IPS-NIHi11 (cell line): ENCODE measurements at places on chromosomes 5 and 9.

DNA sequence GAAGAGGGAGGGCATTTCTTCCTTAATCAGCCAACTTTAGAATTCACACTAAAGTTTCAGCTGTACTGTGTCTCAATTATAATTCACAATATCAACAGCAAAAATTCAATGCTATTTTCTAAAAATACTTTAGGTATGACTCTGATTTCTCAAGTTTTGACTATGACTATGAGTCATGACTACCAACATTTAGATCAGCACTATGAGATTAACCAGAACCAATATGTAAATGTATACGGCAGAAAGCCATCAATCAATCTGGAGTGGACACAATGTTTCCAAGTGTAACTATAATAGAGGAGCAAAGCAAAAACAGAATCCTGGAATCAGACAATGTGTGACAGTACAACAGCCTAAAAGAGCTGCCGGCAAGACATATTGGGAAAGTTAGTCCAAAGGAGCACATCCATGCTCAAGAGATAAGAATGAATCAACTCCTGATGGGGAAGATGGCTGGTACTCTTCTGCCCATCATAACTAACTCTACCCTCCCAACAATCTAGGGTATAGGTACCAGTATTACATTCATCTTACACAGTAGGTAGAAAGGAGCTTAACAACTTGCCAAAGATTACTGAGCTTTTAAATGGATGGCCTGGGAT is 294.4 kb downstream of the SEMA5A start:
- no peak for DNase-seq

DNA sequence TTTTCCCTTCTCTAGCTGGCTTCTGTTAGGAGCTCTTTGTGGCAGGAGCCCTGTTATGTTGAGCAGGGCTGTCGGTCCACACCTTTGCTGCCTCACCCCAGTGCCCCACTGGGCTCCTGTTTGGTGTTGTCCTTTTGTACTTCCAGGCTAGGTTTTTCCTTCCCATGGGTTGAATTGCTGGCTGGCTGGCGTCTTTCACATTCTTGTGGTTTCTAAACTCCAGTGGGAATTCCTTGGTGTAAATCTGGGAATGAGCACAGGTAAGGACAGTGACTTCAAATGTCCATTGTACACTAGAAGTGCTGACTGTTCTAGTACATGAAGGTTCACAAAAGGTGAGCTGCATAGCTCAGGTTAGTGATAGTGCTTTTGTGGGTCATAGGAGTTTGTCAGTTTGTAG is 30.4 kb downstream of the RASGRF2 start:
- DNase-seq: no peak

DNA sequence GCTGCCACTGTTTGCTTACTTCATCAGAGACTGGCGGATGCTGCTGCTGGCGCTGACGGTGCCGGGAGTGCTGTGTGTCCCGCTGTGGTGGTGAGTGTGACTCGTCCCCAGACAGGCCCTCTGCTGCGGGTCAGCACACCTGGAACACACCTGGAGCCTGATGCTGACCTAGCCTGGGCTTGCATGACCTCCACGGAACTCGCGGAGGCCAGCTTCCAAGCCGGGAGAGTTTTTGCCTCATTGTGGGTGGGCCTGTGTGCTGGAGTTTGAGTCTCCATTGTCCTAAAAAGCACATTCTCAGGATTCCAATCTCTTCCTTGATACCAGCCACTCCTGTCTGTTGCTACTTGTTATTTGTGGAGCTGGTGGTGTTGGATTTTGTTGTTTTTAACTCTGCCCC is 28.1 kb downstream of the SLC22A4 start:
- DNase-seq: peak; percentile 63

- DNase-seq: no peak
These were observed 24.9 kb upstream of the SMU1 start for GRCh38 chr9:33101104-33101951.

DNA sequence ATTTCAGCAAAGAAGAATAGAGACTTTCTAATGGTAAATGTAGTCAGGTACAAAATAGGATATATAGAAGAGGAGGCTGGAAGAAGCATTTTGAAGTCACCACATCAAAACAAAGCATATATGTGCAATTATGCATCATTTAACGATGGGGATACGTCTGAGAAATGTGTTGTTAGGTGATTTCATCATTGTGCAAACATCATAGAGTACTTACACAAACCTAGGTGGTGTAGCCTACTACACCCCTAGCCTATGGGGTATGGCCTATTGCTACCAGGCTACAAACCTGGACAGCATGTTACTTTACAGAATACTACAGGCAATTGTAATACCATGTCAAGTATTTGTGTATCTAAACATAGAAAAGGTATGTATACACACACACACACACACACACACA is 28.4 kb downstream of the ELP1 start:
- DNase-seq: no peak

DNA sequence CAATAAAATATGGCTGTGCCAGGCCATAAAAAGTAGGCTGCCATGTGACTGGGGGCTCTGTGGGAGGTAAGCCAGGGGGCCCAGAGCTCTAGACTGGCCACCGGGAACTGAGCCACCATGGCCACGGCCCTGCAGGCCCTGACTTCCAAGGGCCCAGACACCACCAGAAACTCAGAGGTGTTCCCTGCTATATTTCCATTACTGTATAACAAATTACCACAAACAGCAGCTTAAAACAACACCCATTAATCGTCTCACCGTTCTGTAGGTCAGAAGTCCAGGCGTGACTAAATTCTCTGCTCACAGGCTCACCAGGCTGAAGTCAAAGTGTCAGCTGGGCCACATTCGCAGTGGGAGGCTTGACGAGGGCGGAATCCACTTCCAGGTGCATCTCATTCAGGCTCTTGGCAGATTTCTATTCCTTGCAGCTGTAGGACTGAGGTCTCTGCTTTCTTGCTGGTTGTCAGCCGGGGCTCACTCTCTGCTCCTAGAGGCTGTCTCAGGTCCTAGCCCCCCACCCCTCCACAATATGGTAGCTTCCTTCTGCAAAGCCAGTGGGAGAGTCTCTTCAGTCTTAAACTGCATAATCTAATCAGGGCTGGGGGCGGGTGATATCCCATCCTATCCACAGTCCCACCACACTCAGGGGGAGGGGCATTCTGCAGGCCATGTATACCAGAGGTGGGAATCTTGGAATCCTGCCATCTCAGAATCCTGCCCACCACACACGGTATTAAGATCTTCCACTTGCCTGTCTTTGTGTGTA is 125.4 kb downstream of the C5orf15 start:
- DNase-seq: no peak

GRCh38 chr5:167440846-167441245 is 850.6 kb upstream of the WWC1 start:
- DNase-seq: no peak

GRCh38 chr9:98978231-98978681 is 34.5 kb downstream of the COL15A1 start:
- peak; percentile 49 for DNase-seq

- DNase-seq: no peak
These were observed 7.5 kb upstream of the REEP5 start for GRCh38 chr5:112929336-112930081.

DNA sequence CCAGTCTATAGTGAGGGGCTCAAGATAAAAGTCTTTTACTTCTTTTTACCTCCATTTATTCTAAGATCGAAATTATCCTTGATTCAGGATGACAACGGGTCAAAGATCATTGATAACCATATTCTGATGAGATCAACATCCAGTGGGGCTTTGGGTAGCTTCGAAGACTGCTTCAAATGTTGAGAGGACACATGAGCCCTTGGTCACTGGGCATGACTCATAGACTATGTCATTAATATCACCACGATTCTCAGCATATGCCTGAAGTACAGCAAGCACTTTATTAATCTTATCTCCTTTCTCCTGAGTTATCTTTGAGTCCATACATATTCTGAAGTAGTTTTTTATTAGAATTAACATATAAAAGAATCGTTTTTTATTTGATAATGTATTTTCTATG is 117.1 kb upstream of the DAB2 start:
- no peak for DNase-seq

- no peak for DNase-seq
These were observed 162.1 kb downstream of the EPB41L4A start for GRCh38 chr5:112257005-112257404.

- DNase-seq: no peak
These were observed 68.7 kb downstream of the MARCHF3 start for GRCh38 chr5:126961702-126962101.

GRCh38 chr9:124654431-124654830 is 116.7 kb downstream of the NR6A1 start:
- no peak for DNase-seq

DNA sequence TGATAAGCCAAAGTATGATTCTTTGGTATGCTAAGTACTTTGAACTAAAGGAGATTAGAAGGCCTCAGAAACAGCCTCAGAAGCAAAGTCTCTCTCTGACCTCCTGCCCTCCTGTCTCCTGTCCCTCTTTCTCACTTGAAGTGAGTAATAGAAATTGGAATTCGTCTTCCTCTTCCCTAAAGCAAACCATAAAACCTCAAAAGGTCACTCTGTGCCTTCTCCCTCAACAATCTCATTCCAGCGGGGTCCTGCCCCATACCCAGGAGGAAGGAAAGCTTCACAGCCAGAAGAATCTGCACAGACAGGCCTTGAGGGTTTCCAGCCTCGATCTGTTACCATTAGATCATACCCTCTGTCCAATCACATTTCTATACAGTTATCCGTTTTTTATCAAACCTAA is 87.8 kb downstream of the HAPLN1 start:
- no peak for DNase-seq

DNA sequence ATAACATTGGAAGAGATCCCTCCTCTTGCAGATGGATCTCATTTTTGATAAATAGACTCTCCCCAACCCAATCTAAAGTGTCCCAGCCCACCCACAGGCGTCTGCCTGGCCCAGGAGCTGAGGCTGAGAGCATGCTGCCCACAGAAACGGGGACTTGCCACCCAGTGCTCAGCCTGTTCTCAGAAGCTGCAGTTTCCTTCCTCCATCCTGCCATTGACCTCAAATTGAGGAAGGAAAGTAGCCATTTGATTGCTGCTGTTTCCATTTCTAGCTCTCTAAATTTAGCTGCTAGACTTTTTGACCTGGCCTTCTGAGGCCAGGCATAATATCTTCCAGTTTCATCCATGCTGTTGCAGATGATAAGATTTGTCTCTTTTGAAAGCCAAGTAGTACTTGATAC is 31.1 kb upstream of the FRMD3 start:
- DNase-seq: no peak

DNA sequence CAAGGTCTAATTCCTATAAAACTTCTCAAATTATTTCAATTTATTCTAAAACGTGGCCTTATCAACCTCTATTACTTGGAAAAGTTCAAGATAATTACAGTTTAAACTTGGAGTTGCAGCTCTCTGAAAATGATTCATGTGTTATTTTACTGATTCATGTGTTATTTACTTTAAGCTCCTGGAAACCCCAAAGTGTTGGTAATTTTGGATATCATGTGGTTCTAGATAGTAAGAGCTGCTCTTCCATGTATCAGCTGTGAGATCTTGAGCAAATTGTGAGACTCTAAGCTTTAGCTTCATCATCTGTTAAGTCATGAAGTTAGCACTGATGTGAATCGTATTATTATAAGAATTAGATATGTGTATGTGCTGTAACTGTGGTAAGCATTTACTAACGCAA is 749.2 kb downstream of the TLE4 start:
- no peak for DNase-seq

DNA sequence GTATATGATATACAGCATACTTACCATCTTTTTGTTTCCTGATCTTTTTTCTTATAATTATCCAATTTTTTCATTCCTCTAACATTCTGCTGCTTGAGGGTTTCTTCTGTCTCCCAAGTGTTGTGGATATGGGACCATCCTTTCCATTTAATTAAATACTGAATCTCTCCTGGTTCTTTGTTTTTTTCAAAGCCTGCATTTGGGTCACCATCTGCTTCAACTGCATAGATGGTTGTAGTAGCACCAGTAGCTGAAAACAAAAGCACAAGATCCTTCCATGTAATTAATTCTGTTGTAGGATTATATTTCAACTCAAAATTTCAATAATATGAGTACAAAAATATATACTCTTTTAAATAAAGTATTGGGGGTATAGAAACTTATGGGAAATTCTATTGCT is 29.4 kb downstream of the CHD1 start:
- DNase-seq: no peak

DNA sequence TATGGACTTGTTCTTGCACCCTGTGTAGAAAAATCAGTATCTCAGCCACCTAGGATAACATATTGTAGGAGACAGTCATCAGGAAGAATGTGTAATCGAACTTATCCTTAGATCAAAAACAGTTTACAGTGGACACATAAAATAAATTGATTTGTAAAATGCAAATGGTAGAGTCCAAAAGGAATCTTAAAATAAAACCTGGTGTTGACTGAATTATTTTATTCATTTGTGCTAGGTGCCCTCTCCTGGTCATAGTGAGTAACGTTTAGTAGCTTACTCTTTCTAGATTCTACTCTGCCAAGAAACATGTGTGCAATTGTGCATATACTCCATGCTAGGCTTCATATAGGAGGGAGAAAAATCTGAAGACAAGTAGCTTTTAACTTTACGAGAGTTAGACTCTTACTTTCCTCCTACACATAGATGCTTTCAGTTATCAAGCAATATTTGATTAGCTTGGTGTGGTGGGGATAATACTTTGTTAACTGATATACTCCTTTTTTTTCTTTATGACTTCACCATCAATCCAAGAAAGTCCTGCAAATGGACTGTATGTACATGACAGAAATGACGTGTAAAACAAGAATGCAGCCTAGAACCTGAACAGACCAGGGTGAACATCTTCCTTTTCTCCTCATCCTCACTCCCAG is 23.7 kb upstream of the LOX start:
- DNase-seq: peak; percentile 17

GRCh38 chr9:6598249-6598725 is 47.2 kb downstream of the GLDC start:
- DNase-seq: no peak

DNA sequence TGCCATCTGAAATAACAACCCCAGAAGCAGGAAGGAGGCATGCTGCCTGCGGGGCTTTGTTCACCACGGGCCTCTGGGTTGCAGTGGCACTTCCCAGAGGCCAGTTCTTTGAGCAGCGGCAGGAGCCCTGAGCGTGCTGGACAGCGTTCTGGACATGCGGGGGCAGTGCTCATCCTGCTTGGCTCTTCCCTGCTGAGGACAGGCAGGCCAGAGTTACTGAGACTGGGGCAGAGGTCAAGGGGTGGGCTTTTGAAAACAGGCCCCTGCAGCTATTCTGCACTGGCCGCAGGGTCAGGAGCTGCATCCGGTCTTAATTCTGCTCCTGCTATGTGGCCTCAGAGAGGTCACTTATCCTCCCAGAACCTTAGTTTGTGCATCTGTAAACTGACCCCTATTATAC is 258.6 kb downstream of the FSTL4 start:
- DNase-seq: no peak

GRCh38 chr5:33806738-33807442 is 84.9 kb downstream of the ADAMTS12 start:
- DNase-seq: no peak

- DNase-seq: no peak
These were observed 6.8 kb upstream of the SUSD3 start for GRCh38 chr9:93051680-93052089.
